ENCODE measurements at places on chromosomes 1 and 21.

DNA sequence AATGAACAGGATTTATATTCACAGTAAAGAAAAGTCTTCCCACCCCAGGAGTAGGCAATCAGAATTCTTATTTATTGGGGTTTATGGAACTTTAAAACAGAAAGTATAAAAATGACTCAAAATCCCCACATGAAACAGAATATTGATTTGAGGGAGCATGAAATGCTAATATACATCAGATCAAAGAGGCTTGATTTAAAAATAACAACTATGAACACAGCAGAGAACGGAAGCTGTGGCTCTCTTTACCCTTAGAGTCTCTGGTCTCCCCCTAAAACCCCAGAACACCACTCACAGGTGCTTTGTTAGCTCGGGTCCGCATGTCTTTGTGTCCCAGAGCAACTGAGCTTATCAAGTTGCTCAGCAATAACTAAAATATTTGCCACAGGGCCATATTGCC, 31.2 kb upstream of the FASLG start:
- DNase-seq: no peak

DNA sequence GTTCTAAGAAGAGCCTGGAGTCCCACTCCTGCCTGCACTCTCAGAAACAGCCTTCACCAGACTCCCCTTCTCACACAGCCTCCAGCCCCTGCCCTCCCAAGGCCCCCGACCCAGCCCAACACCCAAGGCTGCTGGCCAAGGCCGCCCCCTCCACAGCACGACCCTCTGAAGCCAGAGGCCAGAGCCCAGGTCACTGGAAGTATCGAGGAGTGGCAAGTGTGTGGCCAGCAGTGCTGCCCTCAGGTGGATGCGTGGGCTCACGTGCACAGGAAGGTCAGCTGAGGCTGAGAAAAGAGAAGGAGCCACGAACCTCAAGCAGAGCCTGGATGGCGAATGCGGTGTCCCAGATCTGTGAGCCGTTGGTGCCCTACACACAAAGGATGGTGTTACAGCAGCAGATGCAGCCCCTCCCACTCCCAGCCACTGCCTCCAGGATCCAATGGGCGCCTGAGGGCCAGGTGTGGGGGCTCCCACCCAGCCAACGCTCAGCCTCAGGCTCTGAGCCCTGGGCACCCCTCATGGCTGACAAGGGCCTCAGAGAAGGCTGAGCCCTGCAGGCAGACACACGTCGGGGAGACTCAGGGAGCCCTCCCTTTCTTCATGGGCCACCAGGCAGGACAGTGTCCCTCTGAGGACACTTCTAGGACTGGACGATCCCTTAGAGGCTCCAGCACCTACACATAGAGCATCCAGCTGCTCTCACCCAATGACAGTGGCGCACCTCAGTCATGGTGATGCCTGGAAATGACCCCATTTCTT, 18.0 kb downstream of the LSS start:
- no peak for DNase-seq

DNA sequence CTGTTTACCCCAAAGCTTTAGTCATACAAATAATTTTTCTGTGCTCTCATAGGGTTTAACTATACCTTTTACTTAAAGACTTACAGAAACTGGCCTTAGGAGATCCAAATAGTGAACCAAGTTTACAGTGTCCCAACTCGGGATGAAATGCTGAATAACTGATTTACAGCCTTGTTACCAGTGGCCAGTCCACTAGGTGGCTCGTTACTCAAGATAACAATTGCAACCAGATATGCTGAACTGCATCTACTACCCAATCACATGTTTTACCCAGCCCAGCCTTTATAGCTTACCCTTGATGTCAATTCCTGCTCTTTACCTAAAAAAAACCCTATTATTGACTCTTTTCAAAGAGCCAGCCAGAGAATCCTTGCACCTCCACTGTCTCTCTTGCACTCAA, 1148.8 kb upstream of the ADGRL4 start:
- no peak for DNase-seq

GRCh38 chr1:219427403-219427802, 185.5 kb downstream of the ZC3H11B start:
- no peak for DNase-seq

DNA sequence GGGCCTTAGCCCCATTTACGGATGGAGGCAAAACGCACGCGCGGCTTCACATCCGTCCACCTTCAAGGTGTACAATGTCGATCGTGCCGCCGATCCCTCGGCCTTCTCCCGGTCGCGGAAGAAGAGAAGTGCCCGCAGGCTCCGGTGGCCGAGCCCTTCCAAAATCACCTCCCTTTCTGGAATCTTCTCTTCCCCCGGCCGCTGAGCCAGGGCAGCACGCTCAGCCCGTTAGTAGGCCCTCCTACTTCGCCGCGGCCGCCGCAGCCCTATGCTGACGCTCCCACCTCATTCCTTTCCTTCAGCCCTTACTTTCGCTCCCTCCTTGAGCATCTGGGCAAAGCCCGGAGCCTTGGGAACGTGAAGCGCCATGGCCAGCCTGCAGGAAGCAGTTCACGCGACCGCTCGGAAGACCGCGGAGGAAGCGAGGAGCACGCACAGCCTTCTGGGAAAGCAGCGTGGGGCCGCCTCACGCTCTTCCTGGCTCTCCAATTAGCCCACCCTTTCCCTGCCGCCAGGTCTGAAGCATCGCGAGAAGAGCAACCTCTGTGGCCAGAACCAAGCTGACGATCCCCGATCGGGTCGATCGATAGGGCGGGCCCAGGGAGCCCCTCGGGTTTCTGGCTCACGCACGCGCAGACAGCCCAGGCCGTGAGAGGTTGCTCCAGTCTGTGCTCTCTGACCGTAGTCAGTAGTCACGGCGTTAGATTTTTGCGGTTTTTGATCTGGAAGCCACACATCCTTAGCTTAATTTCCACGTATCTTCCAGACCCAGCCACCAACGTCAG, at the start of gene CCT8:
Gene CCT8 (minus strand): TSS at position 427 of the 785 bp plus-strand sequence. CDS start 58 bp downstream, at position 369.
- peak; percentile 95 for DNase-seq

DNA sequence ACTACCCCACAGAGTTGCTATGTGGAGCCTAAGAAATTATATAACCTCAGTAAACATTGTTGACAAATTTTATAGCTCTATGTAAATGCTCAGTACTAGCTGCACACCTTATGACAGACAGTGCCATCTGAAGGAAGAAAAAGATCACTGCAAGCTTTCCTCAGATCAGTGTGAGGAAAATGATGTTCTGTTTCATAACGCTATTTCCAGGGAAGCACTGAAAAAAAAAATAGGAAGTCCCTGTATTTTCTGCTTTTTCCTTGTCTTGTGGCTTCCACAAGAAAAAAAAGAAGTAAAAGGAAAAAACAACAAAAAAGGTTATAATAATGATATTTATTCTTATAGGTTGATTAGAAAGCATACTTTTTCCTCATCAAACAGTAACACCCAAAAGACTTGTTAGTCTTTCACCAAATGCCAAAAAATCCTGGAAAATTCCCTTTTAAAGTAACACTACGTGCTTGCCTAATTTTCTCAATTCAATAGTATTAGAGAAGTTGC, 23.2 kb downstream of the LYST start:
- DNase-seq: peak; percentile 10

GRCh38 chr1:24925963-24926362, 4.1 kb downstream of the RUNX3 start:
- DNase-seq: no peak

DNA sequence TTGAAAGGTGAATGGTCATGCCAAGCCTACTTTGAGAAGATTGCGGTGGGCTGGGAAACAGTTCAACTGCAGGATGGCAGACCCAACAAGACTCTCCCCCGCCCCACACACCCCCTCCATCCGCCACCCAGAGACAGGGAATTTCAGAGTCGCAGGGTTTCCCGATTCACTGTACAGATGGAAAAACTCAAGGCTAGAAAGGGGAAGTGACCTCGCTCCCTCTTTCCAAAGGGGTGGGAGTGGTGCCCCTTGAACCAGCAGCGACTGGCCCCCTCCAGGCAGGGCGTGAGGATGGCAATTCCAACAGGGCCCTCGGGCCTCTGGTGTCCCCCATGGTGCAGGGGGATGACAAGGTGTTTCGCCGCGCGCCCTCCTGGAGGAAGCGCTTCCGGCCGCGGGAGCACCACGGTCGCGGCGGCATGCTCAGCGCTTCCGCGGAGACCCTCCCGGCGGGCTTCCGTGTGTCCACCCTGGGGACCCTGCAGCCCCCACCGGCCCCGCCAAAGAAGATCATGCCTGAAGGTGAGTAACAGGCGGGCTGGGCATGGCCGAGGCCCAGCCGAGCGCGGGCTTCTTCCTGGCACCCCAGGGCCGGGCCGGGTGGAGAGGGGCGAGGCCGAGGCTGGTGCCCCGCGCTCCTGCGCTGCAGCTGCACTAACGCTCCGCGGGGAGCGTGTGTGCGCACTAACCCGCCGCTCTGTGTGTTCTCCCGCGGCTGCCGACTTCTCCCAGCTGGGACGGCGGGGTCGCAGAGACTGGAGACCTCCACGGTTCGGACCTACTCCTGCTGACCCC, 10.4 kb downstream of the MYOG start:
- no peak for DNase-seq

GRCh38 chr1:227707846-227708245, 27.3 kb downstream of the JMJD4 start:
- DNase-seq: no peak

GRCh38 chr1:116453481-116453880, 80.4 kb downstream of the ATP1A1 start:
- DNase-seq: no peak

- no peak for DNase-seq
Measured at GRCh38 chr1:18798946-18799345, 60.5 kb downstream of the TAS1R2 start.

DNA sequence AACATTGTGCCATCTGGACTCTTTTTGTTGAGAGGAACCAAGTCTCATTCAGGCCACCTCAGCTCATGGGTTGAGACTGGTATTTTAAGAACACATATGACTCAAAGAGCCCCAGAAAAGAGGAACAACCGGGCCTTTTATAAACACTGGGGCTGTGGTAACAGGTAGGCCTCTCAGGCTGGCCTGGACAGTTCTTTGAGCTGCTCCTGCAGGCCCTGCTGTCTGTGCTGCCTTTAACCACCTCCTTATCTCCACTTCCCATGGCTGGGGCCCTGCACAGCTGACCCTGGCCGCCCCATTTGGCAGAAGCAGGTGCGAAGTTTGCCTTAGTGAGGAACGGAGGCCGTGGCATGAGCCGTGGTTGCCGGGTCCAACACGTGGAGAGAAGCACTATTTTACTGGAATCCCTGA, 163.3 kb downstream of the RHOU start:
- DNase-seq: no peak

DNA sequence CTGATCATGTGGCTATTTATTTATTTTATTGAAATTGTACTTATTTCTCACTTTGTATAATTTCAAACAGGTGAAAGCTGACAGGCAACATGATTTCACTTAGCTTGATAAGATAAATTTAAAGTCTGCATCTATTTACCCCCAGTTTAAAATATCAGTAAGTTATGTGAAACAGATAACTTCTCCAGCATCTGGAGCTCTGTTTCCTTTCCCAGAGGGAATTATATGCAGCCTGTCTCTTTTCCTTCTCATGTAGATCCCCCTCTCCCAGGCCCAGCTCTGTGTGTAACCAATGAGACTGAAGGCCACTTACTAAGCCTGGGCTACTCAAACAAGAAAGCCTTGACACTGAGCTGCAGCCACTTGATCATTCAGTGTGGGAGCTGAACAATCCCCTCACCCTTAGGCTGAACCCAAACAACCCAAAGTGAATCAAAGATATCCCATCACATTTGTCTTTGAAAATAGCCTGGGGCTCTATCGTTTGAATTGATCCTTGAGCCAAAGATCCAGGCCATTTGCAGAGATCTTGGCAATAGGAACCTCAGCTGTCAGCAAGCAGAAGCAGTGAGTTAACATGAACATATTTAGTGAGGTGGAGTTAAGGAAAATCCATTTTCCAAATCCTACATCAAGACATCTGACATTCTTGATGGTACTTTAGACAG, 383.9 kb downstream of the TGFB2 start:
- DNase-seq: no peak

Measured in SK-N-MC (cell line).